ENCODE measurements at places on chromosomes 6 and 20.

- DNase-seq, result no peak
Observed at GRCh38 chr20:4919047-4919704, 82.1 kb downstream of the SLC23A2 start.

DNA sequence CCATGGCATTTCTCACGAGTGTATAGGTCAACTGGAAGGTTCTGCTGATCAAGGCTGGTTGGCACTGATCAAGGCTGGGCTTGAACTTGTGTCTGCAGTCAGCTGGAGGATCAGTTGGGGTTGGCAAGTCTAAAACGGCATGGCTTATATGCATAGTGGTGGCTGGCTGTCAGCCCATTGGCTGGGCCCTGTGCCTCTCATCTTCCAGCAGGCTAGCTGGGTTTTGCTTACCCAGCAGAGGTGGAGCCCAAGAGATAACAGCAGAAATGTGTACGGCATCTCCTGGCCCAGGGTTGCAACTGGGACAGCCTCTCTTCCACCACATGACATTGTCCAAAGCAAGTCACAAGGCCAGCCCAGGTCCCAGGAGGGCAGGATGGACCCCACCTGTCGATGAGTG, 158.2 kb downstream of the BMP7 start:
- no peak for DNase-seq

DNA sequence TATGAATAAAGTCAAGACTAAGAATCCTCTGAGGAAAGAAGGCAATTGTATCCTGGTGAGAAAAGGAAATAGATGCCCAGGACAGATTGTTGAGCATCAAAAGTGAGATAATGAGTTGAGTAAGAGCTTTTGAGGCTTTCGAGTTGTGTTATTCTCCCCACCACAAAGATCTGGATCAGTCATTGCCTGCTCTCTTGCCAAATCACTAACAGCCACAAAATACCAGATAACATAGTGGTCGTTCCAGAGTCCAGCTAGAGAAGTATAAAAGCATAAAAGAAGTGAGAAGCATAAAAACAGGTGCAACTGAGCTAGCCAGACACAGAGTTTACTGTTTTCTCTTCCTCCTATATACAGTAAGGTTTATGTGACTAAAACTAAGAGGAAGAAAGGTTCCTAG, 4.9 kb downstream of the SPINT4 start:
- no peak for DNase-seq

- DNase-seq, result no peak
Observed at GRCh38 chr6:151376440-151376839, 14.9 kb downstream of the ZBTB2 start.

GRCh38 chr20:57586370-57586793, 25.5 kb downstream of the PCK1 start:
- no peak for DNase-seq

- no peak for DNase-seq
Observed at GRCh38 chr20:7734216-7734615, 206.0 kb downstream of the HAO1 start.

DNA sequence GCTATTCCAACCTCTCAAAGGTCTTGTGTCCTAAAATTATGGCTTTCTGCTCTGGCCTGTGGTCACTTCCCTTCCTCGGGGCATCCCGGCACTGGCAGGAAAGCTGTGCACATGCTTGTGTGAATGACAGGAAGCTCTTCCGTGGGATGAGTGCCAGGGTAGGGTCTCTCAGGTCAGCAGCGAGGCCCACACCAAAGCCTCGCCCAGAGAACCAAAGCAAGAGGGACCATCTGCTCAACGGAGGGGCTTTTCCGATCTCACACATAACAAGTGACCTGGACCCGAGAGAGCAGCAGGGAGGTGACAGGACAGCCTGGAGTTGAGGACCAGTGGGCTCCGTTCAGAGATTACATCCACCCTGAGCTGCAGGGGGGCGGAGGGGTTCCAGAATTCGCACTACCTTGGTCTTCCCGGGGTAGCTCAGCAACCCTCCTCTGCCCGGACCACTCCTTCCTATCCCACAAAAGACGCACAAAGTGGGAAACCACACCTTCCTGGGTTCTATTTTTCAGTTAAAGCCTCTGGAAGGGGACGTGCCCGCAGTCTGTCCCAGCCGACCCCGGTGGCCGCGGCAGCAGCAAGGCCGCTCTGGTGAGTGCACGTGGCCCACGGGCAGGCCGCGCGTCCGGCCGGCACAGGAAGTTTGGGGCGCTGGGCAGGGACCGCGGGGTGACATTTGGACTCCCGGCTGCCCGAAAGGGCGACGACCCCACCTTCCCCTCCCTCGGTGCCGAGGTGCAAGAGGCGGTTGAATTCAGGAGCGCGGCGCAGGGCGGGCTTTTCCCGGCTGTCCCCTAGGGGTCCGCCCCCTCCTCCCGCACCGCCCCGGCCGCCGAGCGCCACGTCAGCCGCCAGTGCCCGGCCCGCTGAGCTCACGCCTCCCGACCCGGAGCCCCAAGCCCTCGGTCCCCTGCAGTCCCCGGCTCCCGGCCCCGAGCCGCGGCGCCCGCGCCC, 988 bp downstream of the TXNDC5 start:
- no peak for DNase-seq

DNA sequence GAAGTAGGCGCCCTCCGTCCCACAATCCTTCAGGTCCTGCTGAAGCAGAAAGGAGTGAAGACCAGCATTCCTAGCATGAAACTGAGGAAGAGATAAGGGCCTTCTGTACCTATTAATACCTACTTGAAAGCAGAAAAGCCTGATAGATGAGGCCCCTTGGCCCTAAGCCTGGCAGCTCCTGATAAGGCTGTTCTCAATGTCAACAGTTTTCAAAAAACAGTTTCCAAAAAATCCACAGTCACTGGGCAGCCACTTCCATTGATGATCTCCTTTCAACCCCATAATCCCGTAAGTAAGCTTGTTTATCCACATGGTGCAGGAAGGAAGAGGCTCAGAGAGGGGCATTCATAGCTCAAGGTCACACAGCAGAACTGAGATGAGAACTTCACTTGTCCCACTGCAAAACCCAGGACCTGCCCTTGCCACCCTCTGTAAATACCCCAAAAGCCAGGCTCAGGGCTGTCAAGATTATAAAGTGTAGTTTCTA, 2.8 kb upstream of the E2F1 start:
- DNase-seq, result no peak

DNA sequence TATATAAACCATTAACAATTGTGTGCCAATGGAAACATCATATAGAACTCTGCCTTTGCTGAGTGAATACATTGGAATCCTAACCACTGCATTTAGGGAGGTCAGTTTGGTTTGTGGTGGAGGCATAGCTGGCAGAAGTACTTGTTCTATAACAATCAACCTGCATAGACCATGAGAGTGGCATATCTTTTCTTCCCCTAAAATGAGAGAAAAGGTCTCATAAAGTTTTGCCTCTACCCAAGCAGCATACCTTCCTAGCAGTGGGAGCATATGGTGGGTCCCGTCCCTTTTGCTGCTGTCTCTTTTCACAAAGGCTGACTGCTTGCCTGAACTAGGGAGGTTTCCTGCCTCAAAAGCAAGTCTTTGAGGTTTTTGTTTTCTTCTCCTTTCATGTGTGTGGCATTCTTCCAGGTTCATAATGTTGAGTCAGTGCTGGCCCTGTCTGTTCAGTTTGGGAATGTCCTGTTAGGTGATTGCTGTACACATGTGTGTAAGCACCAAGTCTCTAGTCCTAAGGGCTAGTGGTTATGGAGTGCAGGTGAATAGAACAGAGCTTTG, 61.2 kb upstream of the SUPT3H start:
- DNase-seq, result no peak

DNA sequence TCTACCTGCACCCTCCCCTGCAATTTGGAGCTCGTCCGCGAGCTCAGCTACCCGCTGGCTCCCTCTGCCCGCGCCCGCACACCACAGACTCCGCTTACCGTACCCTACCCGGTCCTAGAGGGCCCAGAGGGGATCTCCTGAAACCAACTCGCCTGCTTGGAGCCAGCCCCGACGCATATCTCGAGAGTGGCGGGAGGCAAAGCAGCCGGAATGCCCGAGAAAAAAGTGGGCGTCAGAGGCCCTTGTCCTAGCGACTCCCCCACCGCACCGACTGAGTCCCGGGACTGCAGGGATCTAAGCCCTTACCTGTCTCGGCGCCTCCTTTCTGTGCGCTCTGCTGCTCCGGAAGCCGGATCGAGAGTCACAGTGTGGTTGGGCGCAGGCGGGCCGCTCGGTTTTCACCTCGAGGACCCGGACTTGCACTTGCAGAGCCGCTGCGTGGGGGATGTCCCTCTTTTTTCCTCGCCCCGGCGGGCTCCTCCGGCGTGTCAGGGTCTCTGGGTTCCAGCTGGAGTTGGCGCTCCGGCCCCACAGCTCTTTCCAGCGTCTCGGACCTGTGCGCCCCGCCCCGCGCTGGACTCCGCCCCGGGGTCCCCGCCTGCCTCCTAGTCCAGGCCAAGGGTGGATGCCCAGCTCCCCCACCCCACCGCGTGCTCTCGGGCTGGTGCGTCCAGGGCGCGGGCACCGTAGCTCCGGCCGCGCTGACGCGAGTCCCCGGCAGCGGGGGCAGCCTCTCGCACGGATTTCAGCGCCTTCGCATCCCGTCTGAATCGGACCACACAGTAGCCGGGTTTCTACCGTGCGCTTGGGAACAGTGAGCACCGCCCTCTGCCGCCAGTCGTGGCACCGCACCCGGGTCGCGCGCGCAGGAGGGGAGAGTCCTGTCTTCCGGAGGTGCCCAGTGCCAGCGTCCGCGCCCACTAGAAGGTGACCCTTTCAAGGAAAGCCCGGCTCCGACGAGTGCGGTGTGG, at the start of gene PROKR2:
Gene PROKR2, minus strand, starts transcription at position 767 of the 971 bp plus-strand sequence. CDS start 2,585 bp downstream, outside the sequence.
- no peak for DNase-seq

DNA sequence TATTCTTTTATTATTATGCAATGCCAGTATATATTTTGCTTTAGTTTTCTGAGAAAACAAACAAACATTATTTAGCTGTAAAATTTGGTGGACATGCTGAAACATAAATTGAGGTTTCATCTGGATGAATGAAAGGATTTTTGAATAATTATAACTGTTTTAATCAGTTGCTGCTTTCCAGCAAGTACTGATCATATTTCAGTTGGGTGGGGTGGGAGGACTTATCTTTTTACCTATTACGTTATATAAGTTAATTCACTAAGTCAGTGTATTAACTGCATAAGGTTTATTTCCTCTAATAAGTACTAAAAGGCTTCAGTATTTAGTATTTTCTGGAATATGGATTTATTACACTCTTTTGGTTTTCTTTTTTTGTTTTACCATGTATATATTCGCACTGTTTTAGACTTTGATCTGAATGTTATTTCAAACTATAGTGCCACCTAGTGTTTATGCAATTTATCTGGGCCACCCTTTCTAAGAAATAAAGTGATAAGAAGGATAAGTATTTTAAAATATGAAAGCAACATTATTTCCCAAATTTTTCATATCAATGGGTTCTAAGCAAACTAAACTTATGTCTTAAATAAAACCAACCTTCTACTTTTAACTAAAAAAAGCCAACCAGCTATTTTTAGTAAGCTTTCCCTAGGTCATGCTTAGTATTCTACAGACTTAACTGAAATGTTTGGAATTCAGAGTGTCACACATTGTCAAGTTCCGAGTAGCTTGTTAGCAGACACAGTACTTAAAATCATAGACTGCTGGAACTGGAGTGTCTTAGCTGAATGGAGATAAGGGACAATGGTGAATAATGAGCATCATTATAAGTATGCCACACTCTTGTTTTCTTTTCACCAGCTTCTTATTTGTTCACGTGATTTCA, 105.4 kb upstream of the MCHR2 start:
- no peak for DNase-seq

DNA sequence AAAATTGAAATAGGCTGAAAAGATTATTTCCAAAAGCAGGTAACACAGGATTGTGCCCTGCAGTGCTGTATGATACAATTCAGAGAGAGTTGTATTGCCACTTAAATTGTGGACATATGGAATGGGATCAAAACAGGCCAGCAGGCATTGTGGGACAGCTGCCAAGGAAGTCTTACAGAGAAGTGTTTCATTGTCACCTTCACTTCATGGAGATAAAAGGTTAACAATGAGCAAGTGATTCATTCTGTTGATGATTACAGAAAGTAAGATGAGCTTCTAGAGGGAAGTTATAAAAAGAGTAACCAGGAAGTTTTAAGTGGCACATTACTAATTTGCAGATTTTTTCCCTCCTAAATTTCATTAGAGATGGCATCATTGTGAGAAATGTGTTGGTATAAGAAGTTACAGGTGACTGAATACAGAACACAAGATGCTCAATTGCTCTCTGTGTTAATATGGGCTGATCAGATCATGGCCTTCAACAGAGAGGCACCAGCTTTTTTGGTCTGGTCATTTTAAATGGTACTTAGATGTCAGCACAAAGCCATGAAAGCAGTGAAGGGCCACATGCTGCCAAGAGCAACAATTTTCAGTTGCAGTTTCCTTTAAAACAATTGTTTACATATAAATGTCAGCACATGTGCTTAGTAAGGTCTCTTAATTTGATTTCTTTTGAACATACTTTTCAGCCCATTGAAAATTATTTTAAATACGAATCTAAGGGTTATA, 402.5 kb upstream of the FKBP1C start:
- DNase-seq, result no peak

DNA sequence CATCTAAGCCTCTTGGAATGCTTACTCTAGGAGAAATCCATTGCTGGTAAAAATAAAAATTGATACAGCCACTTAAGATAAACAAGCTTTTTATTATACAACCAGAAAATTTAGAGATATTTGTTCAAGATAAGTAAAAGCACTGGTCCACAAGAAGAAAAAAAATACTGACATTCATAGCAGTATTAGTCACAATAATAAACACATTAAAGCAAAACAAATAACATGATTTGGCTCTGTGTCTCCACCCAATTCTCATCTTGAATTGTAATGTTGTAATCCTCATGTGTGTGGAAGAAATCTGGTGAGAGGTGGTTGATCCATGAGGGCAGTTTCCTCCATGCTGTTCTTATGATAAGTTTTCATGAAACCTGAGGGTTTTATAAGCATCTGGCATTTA, 1093.5 kb upstream of the ADGRB3 start:
- DNase-seq, result no peak

- DNase-seq, result no peak
Observed at GRCh38 chr6:68192988-68193387, 442.1 kb upstream of the ADGRB3 start.

- no peak for DNase-seq
Observed at GRCh38 chr6:40164345-40164755, 230.1 kb upstream of the MOCS1 start.

GRCh38 chr6:144580771-144581170, 295.6 kb downstream of the UTRN start:
- DNase-seq, result no peak

DNA sequence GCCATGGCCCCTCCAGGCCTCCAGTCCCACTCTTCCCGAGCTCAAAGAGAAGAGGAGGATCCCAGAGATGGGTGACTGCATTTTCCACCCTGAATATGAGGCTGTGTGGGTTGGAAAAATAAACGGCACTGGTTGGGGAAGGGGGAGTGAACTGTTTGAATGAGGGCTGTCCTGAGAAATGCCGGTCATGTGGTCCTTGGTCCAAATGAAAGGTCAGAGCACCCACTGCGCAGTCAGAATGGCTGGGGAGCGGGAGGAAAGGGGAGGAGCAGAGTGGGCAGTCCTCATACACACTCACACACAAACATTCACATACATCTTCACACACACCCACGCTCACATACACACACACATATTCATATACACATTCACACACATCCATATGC, 83.1 kb downstream of the MRPL14 start:
- no peak for DNase-seq

All from stimulated activated CD8-positive, alpha-beta memory T cell treated with anti-CD3 and anti-CD28 coated beads, Interleukin-7, amount 100 ng/mL, for 1 hour (primary cell).